ENCODE measurements at places on chromosomes 7 and 10. TPM values are rescaled to one million over a fixed set of nuclear protein-coding genes. Genes with fewer than 3 reads are reported as not detected.

The COMTD1 gene
- 5.8 TPM for polyA plus RNA-seq

- H3K4me3 ChIP-seq = no peak overlapping the region
- no peaks in the 10 kb centered on the region for H3K27me3 ChIP-seq
- no peaks in the 10 kb centered on the region for H3K4me1 ChIP-seq
- H3K27ac ChIP-seq = no peak overlapping the region
- no peaks in the 10 kb centered on the region for H3K36me3 ChIP-seq
These were observed 202.6 kb upstream of the ZMIZ1 start for GRCh38 chr10:78865931-78866717.

DNA sequence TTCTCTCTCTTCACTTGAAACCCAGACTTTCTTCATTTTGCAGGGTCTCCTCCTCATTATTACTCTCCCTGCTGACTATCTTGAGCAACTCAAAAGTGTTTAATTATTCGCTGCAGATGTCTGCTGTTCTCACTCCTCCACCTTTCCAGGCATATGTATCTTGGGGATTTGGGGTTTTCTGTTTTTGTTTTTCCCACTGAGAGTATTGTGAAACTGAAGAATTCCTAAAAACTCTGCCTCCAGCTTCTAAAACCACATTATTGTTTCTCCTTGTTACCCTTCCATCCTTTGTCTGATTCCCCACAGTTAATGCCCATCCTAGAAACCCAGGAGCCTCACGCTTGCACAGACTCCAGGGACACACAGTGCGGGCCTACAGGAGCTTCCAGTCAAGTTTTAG is 51.3 kb downstream of the WNT2 start:
- no peak overlapping the region for H3K27ac ChIP-seq
- no peaks in the 10 kb centered on the region for H3K27me3 ChIP-seq
- no peak overlapping the region for H3K4me3 ChIP-seq
- no peaks in the 10 kb centered on the region for H3K4me1 ChIP-seq

The ACTR1A gene
- polyA plus RNA-seq = 76.2 TPM

The TCAF2 gene
- polyA plus RNA-seq = 0.53 TPM

DNA sequence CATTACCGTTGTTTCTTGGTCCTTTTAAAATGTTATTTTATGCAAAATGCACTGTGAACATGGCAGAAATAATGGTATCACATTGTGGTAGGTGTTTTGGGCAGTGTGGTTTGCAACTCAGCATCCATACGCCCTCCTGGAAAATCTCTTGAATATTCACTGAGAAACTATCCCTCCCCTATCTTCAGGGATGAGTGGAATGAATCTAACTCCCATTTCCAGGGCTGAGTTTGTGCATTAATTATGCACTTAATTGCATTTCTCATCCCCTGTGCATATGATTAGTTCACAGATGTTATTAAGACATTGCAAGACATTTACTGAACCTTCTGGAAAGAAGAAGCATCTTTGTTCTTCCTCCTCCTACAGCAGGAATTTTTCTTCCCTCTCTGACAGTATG is 36.5 kb downstream of the CFAP43 start:
- DNase-seq = no peak
- no peak overlapping the region for H3K27ac ChIP-seq
- H3K4me3 ChIP-seq = no peak overlapping the region
- no peaks in the 10 kb centered on the region for H3K36me3 ChIP-seq
- no peaks in the 10 kb centered on the region for H3K27me3 ChIP-seq
